ENCODE measurements at places on chromosomes 16 and 17.

DNA sequence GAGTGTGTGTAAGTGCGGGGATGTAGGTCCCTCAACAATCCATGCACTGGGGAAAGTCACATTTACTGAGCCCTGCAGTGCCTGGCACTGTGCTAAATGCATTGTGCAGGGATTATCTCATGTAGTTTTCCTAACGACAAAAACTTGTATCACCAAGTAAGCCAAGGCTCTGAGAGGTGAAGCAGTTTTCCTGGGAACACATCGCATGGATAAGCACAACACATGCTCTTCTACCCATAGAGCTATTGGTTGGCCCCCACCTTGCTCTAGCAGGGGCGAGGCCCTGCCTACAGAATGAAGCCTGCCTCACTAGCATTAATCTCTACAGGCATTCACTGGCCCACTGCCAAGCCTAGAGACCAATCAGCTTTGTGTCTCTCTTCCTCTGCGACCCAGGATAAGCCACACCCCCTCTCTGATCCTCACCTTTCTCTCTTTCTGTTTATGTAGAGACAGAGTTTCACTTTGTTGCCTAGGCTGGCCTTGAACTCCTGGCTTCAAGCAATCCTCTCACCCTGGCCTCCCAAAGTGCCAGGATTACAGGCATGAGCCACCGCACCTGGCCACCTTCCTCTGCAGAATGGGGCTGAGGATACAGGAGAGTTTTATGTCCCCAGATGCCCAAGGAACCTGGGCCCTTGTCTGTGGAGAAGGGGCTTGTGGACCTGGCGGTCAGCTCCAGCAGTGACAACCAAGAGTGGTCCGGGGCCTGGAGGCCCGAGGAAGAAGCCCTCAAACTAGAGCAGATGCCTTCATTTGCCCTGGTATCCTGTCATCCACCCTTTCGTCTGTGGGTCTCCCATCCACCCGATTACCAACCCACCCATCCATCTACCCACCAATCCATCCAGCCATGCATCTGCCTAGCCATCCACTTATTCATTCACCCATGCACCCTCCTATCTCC is 12.8 kb downstream of the CDH16 start:
- no peak for DNase-seq

- no peak for DNase-seq
Observed at GRCh38 chr17:81183807-81184206, 17.8 kb upstream of the AATK start.

DNA sequence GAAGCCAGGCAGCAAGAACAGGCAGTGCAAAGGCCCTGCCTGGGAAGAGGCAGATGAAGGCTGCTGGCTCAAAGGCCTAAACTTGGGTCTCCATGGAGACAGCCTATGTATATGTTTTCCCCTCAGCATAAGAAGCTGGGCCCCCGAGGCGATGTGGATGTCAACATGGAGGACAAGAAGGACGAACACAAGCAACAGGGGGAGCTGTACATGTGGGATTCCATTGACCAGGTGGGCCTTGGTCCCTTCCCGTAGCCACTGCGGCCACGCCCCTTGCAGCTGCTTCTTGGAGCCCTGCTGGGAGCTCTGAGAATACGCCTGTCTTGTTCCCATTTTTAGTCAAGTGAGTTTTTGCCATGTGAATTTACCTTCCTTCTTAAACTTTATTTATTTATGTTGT is 106.0 kb downstream of the SDR42E1 start:
- no peak for DNase-seq

- DNase-seq = no peak
Observed at GRCh38 chr17:80237386-80237785, 17.2 kb downstream of the SLC26A11 start.
